ENCODE measurements at places on chromosomes 2 and 18.

- no peak for DNase-seq
These were observed 2.0 kb downstream of the NPC1 start for GRCh38 chr18:23584019-23584983.

- DNase-seq = no peak
These were observed 123.3 kb upstream of the KYNU start for GRCh38 chr2:142754182-142754581.

DNA sequence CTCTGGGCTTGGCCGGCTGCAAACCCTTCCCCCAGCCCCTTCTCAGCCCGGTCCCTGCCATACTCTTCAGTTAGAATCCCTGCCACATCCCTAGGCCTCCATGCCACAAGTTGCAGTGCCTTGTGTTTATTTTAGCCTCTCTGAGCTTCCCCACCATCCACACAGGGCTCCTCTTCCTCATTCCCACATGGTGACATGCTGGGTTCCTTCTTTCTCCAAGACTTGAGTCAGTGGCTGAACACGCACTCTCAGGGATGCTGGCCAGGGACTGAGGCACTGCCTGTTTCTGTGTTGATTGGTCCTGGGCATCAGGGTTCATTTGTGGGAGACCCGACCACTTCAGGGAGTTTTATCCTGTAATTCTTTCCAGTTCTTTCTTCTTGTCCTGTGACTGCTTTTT is 56.3 kb downstream of the KCNS3 start:
- DNase-seq = no peak

- peak; percentile 33 for DNase-seq
These were observed 185.4 kb downstream of the TFCP2L1 start for GRCh38 chr2:121099329-121100290.

DNA sequence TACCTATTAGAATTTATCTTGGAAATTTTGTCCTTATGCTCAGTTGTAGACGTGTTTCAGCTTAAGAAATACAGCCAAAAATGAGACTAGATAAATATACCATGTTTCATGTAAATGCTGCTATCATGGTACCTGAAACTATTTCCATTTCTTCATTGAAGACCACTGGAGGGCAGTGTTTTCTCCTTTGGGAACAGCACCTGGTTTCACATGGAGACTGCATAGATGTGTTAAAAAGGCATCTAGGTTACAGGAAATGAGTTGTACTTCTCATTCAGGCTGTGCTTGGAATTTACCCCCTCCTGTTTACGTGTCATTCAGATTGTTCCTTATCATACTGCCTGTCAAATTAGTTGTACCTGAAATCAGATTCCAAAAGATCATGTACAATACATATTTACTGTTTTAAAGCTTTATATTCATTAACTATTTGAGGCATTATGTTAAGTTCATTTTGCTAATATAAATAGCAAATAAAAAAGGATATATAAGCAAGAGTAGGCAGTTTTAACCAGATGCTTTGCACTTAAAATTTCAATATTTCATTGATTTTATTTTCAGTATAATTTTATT is 57.3 kb upstream of the PSMD14 start:
- DNase-seq = peak; percentile 50

GRCh38 chr2:12636837-12637581 is 79.7 kb upstream of the TRIB2 start:
- no peak for DNase-seq

DNA sequence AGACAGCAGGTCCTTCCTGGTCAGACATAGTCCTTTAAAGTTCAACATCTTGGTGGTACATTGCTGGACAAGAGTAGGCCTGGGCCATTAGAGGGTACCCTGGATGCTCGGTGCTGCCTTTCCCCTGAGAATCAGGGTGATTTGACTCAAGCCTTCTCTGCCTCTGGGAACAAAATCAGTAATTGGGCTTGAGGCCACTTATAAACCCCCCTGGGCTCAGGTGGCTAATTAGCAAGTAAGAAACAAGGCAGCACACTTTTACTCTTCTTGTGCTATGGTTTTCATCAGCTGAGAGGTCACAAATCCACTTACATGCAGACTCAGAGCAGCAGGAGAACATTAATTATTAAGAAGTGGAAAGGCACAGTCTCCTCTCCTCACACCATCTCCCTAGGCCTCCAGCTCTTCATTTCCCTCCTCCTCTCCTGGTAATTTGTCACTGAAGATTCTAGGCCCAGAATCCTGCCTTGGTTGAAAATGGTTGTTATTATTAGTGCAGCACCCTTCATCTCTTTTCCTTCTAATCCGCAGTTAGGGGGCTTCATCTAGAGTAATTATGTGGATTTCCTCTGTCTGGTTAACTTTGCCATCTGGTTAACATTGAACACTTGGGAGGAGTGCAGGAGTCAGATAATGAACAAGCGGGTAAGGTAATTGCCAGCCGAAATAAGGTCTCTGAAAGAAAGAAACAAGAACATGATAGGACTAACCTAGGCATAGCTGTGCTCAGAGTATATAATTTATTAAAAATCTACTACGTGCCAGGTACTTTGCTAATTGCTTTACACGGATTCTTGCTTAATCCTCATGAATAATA is 29.7 kb upstream of the CASP10 start:
- no peak for DNase-seq

DNA sequence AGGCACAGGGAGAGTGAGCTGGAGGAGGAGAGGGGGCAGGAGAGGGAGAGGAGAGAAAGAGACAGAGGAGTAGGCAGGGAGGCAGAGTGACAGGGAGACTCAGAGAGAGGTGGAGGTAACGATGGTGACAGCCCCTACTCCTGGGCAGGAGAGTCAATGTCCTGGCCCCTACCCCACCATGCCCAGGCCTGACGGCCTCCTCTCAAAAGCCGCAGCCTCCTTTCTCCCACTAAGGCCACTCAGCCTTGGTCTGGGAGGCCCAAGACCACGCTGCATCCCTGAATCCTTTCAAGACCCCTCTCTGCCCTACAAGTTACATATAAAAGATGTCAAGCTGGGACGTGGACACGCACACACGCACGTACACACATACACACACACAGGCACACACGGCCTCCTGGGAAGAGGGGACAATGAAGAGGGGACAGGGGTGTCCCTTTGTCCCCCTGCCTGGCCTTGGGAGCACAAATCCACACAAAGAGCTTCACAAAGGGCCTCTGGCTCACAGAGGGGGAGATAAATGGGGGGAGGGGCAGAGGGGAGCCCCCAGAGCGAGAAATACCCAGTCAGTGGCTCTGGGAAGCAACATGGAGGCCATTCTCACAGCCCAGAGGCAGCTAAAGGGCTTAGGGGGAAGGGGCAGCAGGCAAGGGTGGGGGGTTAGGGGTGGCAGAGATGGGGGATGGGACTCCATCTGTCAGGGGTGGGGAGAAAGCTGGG is 19.5 kb upstream of the TNS1 start:
- DNase-seq = no peak

GRCh38 chr18:33833842-33834241 is 255.8 kb downstream of the ASXL3 start:
- DNase-seq = no peak

DNA sequence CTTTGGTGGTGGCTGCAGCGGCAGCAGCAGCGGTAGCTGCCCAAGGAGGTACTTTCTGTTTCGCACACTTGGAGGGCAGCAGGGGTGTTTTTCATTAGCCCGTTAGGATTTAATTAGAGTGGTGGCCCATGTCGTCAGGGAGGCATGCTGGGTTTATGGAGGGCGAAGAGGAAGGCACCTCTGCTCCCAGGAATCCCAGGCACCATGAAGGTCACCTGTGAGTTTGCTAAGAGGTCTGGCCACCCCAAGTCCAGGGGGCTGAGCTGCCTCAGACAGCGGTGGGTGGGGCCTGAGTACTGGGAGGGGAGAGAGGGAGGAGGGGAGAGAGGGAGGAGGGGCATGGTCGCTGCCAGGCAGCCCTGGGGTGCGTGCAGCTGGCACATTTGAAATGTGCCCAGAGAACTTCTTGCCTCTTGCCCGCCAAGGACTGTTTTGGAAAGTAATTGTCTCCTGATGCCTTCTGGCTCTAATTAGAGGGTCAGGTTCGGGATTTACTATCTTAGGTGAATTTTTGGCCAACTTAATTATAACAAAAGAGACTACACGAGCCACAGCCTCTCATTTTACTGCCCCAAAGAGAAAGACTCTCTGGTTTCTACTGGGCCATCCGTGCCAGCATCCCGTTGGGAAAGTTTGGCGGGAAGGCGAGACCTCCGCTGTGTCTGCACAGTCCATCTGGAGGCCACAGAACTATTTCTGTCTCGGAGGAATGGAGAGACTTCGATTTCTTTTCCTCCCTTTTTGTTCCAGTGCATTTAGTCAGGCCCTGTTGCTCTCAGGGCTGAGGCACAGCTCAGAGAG is 62.0 kb downstream of the GLI2 start:
- DNase-seq = no peak

GRCh38 chr2:27379836-27380625 is 503 bp downstream of the ZNF513 start:
- no peak for DNase-seq

DNA sequence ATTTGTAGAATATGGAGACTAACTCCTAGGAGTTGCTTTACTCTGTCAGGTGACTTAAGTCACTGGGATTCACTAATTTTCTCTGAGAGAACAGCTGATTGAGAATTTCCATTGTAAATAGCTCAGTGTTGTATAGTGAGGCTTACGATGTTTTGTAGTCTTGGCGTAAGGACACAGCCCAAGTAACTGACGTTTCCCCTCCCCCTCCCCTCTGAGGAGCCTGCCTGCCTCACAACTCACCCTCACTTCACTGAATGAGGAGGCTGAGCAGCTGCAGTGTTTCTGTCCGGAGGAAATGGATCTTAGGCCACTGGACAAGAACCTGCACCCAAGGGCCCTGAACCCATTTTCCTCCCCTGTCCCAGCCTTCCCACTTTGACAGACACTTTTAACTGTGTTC is 264.6 kb downstream of the PHLPP1 start:
- no peak for DNase-seq

DNA sequence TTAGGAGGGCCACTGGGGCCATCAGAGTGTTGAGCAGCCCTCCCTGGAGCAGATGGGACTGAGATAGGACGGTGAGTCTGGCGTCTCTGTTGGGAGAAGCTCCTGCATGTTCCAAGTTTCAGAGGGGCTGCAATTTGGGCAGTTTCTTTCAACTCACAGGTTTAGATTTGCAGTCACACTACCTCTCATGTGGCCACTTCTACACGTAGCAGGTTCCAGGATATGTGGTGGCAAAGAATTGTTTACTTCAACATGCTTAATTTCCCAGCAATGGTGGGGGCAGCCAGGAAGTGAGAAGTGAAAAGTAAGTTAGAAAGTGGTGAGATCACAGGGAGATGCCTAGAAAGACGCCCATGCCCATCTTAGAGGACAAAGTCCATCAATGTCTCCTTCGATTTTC is 9.3 kb downstream of the NCK2 start:
- DNase-seq = no peak

DNA sequence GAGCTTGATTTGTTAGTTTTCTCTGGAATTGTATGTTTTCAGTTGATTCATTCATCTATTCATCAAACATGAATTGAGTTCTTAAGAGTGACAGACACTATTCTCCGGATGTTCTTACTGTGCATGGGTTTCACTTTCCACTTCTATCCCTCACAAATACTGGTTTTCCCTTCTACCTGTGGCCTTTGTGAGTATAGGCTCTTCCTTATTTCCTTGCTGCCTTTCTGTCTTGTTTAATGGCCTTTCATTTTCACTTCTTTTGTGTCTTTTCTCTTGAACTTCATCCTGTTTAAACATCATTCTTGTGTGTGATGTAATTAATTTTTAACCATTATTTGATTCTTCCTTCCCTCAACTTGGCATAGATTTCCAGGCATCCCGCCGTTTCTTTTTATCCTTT is 90.7 kb downstream of the CRIM1 start:
- DNase-seq = no peak
